ENCODE measurements at places on chromosomes 2 and 18.

DNA sequence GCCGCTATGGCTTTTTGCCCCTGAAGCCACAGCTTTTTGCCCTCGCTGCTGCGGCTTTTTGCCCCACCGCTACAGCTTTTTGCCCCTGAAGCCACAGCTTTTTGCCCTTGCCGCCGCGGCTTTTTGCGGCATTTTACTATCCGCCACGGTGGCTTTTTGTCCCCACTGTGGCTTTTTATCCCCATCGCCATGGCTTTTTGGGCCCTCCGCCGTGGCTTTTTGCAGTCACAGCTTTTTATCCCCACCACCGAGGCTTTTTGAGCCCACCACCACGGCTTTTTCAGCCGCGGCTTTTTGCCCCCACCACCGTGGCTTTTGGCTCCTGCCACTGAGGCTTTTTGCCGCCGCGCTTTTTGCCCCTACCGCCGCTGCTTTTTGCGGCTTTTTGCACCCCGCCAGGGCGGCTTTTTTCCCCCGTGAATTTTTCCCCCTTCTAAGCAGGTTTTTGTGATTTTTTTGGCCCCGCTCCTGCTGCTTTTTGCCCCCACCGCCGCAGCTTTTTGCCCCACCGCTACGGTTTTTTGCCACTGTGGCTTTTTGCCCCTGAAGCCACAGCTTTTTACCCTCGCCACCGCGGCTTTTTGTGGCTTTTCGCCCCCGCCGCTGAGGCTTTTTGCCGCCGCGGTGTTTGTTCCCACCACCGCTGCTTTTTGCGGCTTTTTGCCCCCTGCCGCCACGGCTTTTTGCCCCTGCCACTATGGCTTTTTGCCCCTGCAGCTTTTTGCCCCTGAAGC lies 2797.2 kb upstream of the TEKT4 start:
- H3K36me3 ChIP-seq, result no peaks in the 10 kb centered on the region
- DNase-seq, result no peak
- no peaks in the 10 kb centered on the region for H3K4me1 ChIP-seq
- H3K4me3 ChIP-seq, result no peak overlapping the region
- H3K27ac ChIP-seq, result no peak overlapping the region
- H3K27me3 ChIP-seq, result no peaks in the 10 kb centered on the region

DNA sequence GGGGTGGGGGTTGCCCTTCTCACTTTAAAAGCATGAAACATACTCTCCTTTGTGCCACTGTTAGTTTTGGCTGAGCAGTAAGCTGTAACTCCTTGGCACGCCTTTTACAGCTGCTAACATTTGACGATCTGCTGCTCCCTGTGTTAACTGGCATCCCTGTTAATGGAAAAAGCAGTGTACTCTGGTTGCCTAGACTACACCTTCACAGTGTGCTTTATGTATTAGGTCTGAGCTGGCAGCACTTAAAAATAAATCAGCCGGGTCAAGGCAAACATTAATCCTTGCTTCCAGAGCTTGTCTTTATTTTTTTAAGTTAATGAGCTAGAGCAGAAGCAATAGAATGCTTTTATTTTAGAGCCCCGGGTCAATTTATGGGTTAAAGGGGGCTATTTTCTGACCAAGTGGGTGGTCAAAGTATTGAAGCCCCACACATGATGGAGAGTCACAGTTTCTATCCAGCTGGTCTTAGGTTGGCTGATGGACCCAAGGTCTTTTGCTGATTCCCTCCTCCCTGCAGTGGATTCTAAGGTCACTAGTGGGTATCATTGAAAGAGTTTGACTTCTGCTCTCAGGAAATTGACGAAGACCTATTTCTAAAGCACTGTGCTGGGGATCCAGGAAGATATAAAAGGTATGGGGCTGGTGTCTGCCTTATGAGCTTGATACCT lies 54.5 kb downstream of the CFAP221 start:
- H3K4me1 ChIP-seq, result peaks cover 2% of the 10 kb centered on the region
- H3K4me3 ChIP-seq, result no peak overlapping the region
- no peaks in the 10 kb centered on the region for H3K36me3 ChIP-seq
- H3K27me3 ChIP-seq, result peaks cover 15% of the 10 kb centered on the region
- H3K27ac ChIP-seq, result no peak overlapping the region

DNA sequence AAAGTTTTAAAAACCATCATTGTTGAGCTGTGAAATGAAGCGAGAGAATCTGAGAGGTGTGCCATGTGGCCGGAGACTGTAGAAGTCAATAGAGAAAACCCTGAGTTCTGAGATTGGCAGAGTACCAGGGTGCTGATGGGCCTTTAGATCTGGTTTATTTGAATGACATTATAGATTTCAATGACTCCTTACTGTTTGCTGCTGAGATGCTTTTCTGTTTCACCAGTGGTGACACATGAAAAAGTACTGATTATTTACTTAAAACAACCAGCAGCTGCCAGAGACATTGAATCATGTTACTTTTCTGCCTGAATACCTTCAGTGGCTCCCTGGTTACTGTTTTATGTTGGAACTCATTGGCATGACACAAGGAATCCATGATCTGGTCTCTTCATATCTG lies 602.7 kb upstream of the ZNF804A start:
- H3K27ac ChIP-seq, result peak overlapping the region; percentile 45
- H3K36me3 ChIP-seq, result no peaks in the 10 kb centered on the region
- H3K4me3 ChIP-seq, result no peak overlapping the region
- H3K27me3 ChIP-seq, result no peaks in the 10 kb centered on the region

DNA sequence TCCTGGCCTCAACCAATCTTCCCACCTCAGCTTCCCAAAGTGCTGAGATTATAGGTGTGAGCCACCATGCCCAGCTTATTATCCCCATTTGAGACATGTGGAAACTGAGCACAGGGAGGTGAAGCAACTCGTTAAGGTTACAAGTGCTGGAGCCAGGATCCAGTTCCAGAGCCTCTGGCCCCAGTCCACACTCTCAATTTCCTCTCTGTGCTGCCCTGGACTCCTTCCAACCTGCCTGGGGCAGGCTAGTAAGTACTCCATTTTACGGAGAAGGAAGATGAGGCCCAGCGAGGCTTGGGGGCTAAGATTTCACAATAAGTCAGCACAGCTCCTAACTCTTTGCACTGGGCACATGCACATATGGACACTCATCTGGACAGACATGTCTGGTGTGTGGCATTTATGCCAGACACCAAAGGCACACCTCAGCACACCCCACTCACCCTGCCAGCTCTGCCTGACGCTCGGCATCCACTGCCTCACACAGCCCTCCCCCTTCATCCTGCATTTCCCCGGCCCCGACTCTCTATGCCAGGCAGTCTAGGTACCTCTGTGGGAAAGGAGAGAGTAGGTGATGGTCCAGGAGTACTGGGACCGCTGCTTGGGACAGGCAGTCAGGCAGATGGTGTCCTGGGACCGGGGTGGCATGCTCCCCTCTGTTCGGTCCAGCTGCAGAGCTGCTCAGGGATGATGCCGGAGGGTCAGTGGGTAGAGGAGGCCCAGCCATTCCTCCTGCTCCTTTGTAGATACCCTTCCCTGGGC lies 20.5 kb downstream of the CFAP65 start:
- H3K4me3 ChIP-seq, result no peak overlapping the region
- H3K27ac ChIP-seq, result no peak overlapping the region
- H3K36me3 ChIP-seq, result no peaks in the 10 kb centered on the region
- DNase-seq, result no peak
- H3K27me3 ChIP-seq, result peaks cover 90% of the 10 kb centered on the region

DNA sequence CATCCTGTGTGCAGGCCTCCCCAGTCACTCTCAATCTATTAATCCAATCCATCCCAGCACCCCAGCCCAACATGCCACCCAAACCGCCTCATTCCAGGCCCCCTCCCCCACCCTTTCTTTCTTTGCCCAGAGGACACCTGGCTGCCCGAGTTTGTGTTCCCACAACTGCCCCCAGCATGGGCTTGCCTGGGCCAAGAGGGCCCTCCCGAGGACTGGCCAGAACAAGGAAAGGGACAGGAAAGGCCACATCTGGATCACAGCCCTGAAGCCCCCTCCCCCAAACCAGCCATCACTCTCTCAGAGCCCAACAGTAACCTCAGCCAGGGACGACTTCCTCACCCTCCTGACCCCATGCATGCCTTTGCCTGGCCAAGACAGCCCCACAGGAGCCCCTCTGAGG lies 1.2 kb downstream of the TNS1 start:
- DNase-seq, result no peak
- H3K4me3 ChIP-seq, result no peak overlapping the region
- no peaks in the 10 kb centered on the region for H3K36me3 ChIP-seq
- H3K4me1 ChIP-seq, result peaks cover 18% of the 10 kb centered on the region
- peaks cover 5% of the 10 kb centered on the region for H3K27me3 ChIP-seq

DNA sequence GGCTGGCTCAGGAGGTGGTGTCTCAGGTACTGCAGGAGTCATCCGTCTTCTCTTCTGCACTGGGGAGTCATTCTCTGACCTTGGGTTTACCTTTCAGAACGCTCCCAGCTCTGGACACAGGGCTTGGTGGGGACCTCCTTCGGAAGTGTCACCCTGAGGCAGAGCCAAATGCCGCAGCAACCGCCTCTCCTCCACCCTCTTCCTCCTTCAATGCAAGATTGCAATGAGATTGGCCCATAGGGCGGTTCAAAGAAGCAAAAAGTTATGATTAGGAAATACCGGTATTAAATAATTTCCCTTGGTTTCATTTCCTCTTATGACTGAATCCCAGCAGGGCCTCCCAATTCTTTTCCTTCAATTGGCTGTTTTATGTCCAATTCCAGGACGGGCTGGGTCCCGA lies 178.8 kb downstream of the ACKR3 start:
- no peak for DNase-seq
- H3K27me3 ChIP-seq, result no peaks in the 10 kb centered on the region
- no peak overlapping the region for H3K27ac ChIP-seq
- H3K36me3 ChIP-seq, result no peaks in the 10 kb centered on the region
- H3K4me3 ChIP-seq, result peak overlapping the region; percentile 30

DNA sequence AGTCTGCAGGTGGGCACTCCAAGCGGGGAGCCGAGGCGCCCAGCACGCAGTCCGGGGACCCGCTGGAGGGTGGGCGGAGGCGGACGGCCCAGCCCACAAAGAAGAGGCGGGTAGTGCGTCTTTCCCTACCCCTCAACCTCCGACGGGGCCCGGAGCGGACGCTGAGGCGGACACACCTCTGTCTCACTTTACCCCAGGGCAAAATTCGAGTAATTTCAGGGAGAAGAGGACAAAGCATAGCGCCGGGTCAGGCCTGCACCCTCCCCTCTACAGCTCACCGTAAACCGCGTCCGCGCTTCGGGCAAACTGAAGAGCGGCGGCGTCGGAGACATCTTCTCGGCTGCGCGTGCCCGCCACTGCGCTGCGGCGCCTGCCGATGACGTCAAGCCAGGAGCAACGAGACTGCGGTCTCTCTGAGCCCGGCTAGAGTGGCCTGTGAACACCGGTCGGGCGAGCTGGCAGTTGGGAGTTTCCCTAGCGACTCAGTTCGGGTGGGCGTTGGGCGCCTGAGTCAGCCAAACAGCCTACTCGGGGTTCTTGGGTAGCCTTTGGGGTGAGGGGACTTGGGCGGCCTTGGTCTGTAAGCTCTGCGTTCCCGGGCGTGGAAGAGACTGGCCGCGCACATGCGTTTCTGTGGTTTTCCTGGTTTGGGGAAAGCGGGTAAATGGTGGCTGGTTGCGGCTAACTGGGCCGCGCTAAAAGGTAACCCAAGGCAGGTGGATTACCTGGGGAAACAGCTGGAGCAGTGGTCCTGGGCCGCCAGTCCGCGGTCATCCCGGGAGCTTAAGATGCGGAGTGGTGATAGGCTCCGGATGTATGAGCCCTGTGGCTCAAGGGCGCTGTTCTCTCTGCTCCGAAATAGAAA lies at the start of gene THOC1:
THOC1 (minus strand) TSS at position 360 of the 865 bp plus-strand sequence; CDS start at position 332, 28 bp downstream.
- H3K4me1 ChIP-seq, result peaks cover 7% of the 10 kb centered on the region
- no peaks in the 10 kb centered on the region for H3K36me3 ChIP-seq
- H3K27me3 ChIP-seq, result no peaks in the 10 kb centered on the region
- H3K4me3 ChIP-seq, result peak within 1 kb of the TSS; percentile 87

DNA sequence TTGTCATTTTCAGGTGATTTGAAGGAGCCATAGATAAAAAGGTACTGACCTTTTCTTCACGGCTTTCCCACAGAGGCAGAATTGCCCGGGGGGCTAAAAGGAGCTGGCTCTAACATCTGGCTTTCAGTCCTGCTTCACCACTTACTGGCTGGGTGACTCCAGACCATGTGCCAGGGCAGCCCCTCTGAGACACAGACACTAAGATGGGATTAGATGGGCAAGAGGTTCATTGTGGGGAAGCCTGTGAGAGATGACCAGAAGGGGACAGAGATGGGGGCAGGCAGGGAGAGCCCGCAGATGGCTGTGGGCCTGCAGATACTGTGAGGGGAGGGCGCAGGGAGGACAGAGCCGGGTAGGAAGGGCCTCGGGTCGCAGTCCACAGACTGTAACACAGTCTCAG lies 74.7 kb upstream of the TTC39C start:
- peaks cover 4% of the 10 kb centered on the region for H3K4me1 ChIP-seq
- no peaks in the 10 kb centered on the region for H3K36me3 ChIP-seq
- H3K27ac ChIP-seq, result no peak overlapping the region
- H3K27me3 ChIP-seq, result no peaks in the 10 kb centered on the region

GRCh38 chr2:102761763-102762162 lies at the start of gene TMEM182:
Gene TMEM182 (plus strand): TSS chr2:102762031. CDS start chr2:102762218, 187 bp downstream.
- DNase-seq, result no peak
- H3K27me3 ChIP-seq, result no peaks in the 10 kb centered on the region
- no peak within 1 kb of the TSS for H3K4me3 ChIP-seq
- H3K27ac ChIP-seq, result no peak within 1 kb of the TSS
- H3K4me1 ChIP-seq, result no peaks in the 10 kb centered on the region

GRCh38 chr2:189876271-189876670 lies 92.0 kb downstream of the PMS1 start:
- H3K36me3 ChIP-seq, result peaks cover 15% of the 10 kb centered on the region
- H3K27me3 ChIP-seq, result no peaks in the 10 kb centered on the region
- no peak for DNase-seq
- peaks cover 3% of the 10 kb centered on the region for H3K4me1 ChIP-seq

DNA sequence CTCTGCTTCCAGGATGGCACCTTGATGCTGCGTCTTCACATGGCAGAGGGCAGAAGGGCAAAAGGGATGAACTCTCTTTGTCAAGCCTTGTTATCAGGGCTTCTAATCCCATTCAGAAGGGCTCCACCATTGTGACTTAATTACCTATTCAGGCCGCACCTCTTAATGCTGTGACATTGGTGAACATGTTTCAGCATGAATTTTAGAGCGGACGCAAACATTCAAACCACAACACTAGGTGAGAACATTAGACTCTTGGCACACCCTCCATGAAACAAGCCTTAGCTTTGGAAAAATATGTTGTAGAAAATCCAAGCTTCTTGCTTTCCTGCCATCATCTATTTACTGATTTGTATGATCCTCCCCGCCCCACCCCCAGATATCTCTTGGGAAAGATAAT lies 17.9 kb downstream of the DAW1 start:
- no peak overlapping the region for H3K4me3 ChIP-seq
- H3K36me3 ChIP-seq, result no peaks in the 10 kb centered on the region
- peaks cover 4% of the 10 kb centered on the region for H3K4me1 ChIP-seq

GRCh38 chr2:5925604-5926003 lies 233.4 kb downstream of the SOX11 start:
- no peak for DNase-seq
- H3K36me3 ChIP-seq, result no peaks in the 10 kb centered on the region
- no peaks in the 10 kb centered on the region for H3K4me1 ChIP-seq
- no peaks in the 10 kb centered on the region for H3K27me3 ChIP-seq

- no peak for DNase-seq
- no peak overlapping the region for H3K27ac ChIP-seq
- no peak overlapping the region for H3K4me3 ChIP-seq
- H3K4me1 ChIP-seq, result no peaks in the 10 kb centered on the region
- H3K36me3 ChIP-seq, result no peaks in the 10 kb centered on the region
- H3K27me3 ChIP-seq, result no peaks in the 10 kb centered on the region
Measured at GRCh38 chr18:55743133-55743532, 155.1 kb upstream of the TCF4 start.

- H3K27me3 ChIP-seq, result no peaks in the 10 kb centered on the region
- no peaks in the 10 kb centered on the region for H3K36me3 ChIP-seq
- DNase-seq, result no peak
- no peak overlapping the region for H3K4me3 ChIP-seq
- no peaks in the 10 kb centered on the region for H3K4me1 ChIP-seq
Measured at GRCh38 chr18:56445422-56445821, 193.0 kb downstream of the TXNL1 start.
